ENCODE measurements at places on chromosomes 6 and 20.

DNA sequence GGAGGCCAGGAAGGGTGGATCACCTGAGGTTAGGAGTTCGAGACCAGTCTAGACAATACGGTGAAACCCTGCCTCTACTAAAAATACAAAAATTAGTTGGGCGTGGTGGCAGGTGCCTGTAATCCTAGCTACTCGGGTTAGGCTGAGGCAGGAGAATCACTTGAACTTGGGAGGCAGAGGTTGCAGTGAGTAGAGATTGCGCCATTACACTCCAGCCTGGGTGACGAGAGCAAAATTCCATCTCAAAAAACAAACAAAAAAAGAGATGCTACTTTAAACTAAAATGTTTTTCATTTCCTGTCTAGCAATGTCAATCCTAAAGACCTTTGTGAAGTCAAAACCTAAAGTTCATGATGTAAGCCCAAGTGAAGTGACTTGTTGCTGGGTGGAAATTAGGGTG lies 12.9 kb downstream of the DSN1 start:
- DNase-seq = no peak

DNA sequence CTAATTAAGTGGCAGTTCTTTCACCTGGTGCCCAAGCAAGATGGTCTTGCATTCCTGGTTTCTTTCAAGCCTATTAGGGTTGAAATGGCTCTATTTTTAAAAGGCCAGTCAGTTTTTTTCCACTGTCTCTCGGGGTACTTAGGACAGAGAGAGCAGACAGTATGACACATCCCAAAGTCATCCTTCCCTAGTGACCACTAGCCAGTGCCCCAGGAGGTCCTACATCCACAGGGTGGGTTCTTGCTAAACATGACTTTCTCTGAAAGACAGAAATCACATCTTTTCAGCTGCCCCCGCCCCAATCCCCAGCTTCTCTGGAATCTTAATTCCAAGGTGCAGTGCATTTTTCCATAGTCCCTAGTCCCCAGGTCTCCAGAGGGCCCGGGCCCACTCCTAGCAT lies 192.4 kb downstream of the SLC24A3 start:
- DNase-seq = no peak

GRCh38 chr6:4848382-4849068 lies 72.3 kb downstream of the CDYL start:
- no peak for DNase-seq

GRCh38 chr20:10992731-10993130 lies 318.9 kb upstream of the JAG1 start:
- DNase-seq = no peak

DNA sequence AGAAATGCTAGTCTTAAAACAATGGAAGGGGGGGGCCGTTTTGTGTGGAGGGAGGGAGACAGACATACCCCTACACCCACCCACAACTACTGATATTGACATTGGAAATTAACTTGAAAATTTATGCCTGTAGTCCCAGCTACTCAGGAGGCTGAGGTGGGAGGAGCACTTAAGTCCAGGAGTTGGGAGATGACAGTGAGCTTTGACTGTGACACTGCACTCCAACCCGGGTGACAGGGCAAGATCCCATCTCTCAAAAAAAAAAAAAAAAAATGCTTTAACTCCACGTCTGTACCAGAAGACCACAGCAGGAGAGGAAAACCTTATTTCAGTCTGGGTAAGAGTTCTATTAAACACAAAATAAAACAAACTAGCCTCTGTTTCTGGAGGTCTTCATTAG lies 2.2 kb downstream of the TBC1D20 start:
- no peak for DNase-seq
